ENCODE measurements at places on chromosomes 1 and 21.
A peak's percentile ranks its signal among the peaks of the same experiment; 100 is the strongest.

DNA sequence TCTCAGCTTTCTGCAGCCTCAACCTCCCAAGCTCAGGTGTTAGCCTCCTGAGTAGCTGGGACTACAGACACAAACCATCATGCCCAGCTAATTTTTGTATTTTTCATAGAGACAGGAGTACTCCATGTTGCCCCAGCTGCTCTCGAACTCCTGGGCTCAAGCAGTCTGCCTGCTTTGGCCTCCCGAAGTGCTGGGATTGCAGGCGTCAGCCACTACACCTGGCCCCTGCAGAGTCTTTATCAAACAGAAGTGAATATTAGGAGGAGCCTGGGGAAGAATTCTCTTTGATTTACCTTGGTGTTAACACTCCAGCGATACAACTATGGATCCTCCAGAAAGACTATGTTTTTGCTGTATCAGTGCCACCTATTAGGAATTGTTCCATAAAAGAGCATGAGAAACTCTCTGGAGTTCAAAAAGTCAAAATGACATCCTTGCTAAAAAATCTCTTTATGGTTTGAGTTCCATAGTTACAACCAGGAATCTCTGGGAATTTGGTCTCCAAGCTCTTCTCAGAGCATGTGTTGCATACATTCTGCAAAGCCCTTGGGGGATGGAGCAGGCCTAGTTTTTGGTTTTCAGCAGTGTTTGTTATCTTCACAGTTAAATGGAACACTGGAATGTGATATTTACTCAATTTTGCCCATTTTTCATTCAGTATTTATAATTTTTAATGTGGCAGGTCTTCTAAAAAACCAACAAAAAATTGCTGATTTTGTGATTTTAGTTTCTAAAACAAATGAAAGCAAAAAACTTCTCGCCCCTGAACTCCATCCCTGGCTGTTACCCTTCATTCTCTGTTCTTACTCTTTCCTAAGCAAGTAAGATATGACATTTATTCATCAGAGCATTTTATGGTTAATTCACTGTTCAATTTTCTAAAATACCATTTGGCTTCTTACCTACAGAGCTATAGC is 77.3 kb downstream of the OLFML2B start:
- no peak for DNase-seq

DNA sequence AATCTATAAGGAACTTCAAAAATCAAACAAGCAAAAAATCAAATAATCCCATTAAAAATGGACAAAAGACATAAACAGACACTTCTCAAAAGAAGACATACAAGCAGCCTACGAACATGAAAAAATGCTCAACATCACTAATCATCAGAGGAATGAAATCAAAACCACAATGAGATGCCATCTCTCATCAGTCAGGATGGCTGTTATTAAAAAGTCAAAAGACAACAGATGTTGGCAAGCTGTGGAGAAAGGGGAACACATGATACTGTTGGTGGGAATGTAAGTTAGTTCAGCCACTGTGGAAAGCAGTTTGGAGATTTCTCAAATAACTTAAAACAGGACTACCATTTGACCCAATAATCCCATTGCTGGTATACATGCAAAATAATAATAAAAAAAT is 226.4 kb downstream of the S1PR1 start:
- no peak for DNase-seq

DNA sequence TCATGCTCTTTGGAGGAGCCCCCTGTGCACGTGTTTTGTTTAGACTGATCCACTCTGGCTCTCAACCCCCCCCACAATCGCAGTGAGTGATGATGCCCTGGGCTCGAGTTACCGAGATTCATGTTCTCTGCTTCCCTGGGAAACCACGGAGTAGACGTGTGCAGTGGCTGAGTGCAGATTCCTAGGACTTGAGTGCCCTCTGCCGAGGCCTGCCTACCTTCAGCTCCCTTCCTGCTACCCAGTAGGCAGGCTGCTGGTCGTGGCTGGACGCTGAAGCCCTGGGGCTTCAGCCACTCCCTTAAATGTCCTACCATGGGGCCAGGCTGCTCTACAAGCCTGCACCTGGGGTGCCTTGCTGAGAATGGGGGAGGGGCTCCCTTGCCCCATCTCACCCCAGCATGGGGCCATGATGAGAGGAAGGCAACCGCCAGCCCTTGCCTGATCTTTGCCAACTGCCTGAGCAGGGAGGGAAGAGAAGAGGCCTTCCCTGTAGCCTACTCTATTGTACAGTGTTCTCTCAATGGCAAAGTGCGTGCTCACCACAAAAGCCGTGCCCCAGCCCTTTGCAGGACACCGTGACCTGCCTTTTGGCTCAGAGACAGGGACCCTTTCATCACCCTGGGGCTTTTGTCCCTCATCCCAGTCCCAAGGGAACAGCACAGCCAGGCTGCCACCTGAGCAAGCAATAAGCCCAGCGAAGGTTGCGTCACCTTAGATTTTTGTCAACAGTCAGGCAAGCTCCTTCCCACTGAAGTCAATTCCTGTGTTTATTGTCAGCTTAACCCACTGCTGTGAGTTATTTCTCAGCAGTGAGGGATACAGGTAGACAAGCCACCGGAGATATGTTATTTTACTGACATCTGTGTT is 4.1 kb upstream of the GRIK3 start:
- peak; percentile 34 for DNase-seq

DNA sequence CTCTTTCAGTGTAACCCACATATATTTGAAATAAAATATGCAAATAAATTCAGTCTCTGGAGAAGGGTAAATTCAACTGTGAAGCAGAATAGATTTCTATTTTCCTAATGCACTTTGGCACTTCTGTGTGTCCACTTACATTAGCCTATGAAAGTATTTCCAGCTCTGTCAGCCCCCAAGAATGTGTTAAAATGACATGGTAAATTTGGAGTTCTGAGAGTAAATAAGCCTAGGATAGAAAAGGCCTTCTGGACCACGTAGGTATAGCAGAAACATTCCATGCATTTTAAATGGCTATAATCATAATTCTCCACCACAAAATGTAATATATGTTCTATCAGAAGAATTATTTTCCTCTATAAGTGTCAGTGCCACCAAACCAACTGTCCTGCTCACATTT is 276.2 kb downstream of the NEGR1 start:
- no peak for DNase-seq

DNA sequence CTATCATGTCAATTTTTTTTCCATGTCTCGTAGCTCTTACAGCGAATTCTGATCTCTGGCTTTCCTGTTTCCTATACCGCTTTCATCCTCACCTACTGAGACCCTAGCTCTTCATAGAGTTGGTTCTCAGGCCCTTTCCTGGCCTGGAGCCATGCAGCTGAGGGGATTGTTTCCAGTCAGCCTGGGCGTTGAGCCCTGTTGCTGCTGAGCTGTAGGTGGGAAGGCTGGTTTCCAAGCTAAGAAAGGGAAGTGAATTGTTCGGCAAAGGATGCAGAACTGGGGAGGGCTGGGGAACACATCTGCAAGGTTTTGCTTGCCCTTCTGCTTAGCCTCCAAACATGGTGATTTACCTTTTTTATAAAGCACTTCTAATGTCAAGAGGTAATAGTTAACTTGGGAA is 41.5 kb downstream of the SPATA46 start:
- DNase-seq = no peak

DNA sequence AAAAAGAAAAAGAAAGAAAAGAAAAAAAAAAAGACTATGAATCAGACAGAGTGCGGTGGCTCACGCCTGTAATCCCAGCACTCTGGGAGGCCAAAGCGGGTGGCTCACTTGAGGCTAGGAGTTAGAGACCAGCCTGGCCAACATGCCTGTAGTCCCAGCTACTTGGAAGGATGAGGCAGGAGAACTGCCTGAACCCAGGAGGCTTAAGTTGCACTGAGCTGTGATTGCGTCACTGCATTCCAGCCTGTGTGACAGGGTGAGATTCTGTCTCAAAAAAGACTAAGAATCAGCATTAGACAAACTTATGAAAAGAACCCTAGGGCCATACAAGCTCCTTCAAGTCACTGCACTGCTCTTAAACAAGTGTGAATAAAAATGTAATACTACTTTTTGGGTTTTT is 16.9 kb downstream of the PSMB4 start:
- no peak for DNase-seq

DNA sequence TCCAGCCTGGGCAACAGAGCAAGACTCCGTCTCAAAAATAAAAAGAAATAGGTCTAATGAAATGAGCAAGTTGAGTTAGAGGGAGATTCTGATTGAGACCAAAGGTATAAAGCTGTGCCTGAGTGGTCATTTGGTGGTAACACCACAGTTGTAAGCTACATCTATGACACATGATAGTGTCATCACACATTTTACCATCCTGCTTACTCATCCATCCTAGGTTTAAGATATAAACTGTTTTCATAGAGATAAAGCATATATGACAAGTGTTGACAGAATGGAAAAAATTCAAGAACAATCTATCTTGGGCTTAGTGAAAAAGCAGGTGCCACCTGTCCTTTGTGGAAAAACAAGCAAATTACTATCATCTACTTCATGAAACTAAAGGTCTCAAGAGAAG is 7.1 kb upstream of the CFAP141 start:
- no peak for DNase-seq

GRCh38 chr1:15343729-15344128 is 66.0 kb upstream of the EFHD2 start:
- DNase-seq = no peak

GRCh38 chr21:34593423-34593822 is 21.5 kb downstream of the RCAN1 start:
- DNase-seq = no peak

- no peak for DNase-seq
These were observed 229.3 kb downstream of the CAMTA1 start for GRCh38 chr1:7014640-7014930.

- DNase-seq = no peak
These were observed 469.0 kb upstream of the VAMP3 start for GRCh38 chr1:7302126-7302525.

GRCh38 chr21:46065914-46066551 is 31.9 kb upstream of the COL6A2 start:
- no peak for DNase-seq

GRCh38 chr1:235882816-235883215 is 16.1 kb upstream of the LYST start:
- DNase-seq = no peak

- no peak for DNase-seq
These were observed 32.6 kb upstream of the NEK2 start for GRCh38 chr1:211708006-211708405.

DNA sequence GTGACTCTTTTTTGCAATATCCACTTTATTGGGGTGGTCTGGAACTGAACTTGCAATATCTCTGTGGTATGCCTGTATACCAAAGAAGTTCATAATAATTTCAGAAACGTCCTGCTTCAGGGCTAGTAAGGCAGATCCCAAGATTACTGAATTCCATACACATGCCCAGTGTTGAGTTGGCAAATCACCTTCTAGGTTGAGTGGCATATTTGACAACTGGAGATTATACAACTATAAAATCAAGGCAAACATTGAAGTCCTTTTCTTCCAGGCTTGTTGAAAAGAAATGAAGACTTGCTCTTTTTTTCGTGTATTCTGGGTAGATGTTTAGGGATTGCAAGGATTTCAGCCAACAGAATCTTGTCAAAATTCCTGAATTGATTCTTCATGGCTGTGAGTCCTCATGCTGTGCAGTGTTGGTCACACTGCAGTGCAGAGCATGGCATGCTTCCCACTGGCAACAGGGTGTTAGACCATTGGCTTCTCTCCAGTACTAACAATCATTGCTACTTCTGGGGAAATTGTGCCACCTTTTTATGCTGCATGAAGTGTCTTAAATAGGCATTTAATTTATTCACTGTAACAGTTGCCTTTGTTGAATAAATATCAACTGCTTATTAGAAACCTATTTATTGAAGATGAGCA is 367.1 kb upstream of the ADGRL4 start:
- no peak for DNase-seq

GRCh38 chr1:17755120-17755519 is at the start of gene ACTL8:
Gene ACTL8, plus strand, starts transcription at chr1:17755333. Its CDS starts 67,676 bp downstream, at chr1:17823009.
- no peak for DNase-seq

DNA sequence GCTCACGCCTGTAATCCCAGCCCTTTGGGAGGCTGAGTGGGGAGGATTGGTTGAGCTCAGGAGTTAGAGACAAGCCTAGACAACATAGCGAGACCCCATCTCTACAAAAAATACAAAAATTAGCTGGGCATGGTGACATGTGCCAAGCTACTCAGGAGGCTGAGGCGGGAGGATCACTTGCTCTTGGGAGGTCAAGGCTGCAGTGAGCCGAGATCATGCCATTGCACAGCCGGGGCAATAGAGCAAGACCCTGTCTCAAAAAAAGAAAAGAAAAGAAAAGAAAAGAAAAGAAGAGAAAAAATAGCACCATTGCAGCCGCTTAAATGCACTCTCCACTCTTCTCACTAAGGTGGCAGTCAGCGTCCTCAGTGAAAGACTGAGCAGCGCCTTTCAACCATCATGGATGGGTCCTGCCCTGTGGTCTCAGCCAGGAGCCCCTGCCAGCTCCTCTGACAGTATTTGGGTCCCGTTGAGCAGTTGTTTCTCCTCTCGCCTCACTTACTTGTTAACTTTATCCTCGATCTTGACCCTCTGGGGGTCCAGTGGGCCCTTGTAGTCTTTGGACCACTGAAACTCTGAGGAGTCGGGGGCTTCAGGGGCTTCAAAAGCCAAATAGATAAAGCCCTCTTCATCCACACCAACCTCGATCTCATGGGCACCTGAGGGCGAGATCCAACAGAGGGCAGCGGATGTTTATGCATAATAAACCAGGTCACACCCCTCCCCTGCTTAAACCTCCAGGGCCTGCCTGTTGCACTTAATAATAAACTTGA is 36.9 kb downstream of the MYOM3 start:
- no peak for DNase-seq

DNA sequence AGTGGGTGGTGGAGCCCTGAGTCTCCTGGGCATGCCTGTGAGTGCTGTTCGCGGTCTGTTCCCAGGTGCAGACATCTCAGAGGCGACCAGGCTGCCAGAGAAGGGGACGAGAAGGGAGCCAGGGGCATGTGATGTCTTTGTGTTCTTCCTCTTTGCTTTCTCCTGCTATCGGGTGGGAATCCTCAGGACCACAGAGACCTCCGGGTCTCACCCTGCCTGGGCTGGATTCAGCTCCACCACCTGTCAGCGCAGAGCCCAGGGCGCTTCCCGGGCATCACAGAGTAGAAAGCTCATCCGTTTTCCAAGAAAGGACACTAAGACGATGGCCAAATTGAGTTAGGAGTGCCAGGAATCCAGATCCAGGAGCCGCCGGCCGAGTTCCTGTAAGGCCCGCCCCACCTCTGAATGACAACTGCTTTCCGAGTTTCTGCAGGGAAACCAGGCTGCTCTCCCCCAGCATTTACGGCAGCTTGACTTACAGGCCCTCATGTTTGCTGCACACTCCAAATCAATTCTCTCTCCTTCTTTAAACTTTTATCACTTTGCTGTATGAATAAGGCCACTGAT is 130.8 kb downstream of the CAMTA1 start:
- no peak for DNase-seq

All from DMS 273 treated with DMSO at 0.1 percent for 48 hours (cell line).